Heart left ventricle (tissue), 16 donors: ENCODE measurements at places on chromosomes 5 and 9. TPM values are rescaled to one million over a fixed set of nuclear protein-coding genes. Genes with fewer than 3 reads are reported as not detected.

DNA sequence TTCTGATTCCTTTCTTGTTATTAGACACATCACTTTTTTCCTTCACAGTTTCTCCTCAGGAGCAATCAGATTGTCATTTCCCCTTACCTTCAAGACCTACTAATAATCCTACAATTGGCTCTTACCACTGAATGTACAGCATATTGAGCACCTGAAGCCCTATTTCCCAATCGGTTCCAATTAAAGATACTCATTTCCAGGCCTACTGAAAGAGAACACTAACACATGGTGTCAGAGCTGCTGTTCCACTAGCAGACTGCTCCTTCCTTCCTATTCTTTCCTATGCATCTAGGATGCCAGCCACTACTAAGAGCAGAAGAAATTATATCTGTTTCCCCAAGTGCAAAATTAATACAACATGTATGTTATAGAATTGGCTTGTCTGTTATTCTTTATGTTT, 34.6 kb downstream of the SKIC3 start:
- DNase-seq, result no peak

GRCh38 chr9:107732781-107733522, 243.4 kb upstream of the KLF4 start:
- no peak for DNase-seq

DNA sequence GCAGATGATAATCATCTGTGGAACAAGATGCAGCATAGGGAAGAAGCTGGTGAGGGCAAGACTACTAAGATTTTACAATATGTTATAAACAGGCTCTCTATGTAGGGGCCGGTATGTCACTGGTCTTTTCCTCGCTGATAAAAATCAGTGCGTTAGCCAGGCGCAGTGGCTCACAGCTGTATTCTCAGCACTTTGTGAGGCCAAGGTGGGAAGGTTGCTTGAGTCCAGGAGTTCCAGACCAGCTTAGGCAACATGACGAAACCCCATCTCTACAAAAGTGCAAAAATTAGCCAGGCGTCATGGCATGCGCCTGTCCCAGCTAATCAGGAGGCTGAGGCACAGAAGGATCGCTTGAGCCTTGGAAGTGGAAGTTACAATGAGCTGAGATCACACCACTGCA, 135.9 kb downstream of the TUSC1 start:
- DNase-seq, result no peak

- DNase-seq, result no peak
Observed at GRCh38 chr5:115480900-115481299, 63.7 kb downstream of the FEM1C start.

DNA sequence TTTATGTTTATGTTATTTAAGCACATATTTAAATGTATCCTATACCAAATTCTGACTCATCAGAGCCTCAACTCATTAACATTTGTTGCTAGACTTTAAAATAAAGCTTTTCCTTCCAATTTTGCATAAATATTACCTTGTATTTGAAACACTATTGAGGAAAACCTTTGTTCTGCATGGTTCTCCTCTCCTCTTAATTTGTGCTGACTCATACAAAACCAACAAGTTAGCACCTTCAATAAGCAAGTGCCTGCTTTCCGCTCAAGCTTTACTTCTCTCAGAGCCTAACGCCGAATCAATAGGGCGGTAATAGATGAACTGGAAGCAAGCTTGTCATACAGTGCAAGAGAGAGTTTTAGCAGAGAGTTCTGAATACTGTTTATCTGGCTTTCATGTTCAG, 7.9 kb downstream of the AMACR start:
- no peak for DNase-seq

GRCh38 chr5:131270809-131271208, 7.0 kb downstream of the CDC42SE2 start:
- DNase-seq, result no peak

DNA sequence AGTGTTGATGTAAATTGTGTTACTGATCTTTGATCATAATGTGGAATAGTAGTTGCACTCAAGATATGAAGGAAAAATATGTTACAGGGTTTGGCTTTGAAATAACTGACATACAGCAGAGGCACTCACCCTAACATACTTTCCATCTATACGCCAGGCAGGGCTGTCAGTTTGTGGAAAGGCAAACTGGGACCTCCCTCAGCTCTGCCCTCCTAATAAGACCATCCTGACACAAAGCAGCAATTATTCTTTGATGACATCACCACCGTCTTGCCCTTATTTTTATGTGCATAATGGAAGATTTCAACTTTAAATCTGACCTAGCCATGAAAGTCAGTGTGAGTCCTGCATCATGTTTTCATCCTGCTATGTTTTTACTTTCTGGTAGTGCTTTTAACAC, 42.9 kb downstream of the ITGA1 start:
- DNase-seq, result no peak

The FGFR4 gene
- 0.65 TPM for polyA plus RNA-seq

GRCh38 chr5:137743031-137743640, 7.2 kb upstream of the KLHL3 start:
- no peak for DNase-seq

DNA sequence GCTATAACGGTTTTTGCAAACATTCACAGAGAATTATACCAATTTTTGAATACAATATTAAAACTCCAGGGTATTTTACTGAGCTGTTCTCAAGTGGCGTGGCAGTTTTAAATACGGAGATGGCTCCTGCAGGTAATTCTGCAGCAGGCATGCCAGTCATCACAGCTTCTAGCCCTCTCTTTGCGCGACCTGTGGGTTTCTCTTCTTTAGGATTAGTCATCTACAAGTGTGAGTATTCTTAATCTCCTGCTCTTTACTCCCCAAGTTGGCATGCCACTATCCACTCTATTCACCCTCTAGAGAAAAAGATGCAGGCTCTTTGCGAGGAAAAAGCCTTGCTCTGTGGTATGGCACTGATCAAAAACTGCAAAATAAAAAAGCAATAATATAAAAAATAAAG, 43.9 kb downstream of the ANKRD31 start:
- no peak for DNase-seq
